ENCODE measurements at places on chromosomes 5 and 9. TPM values are rescaled to one million over a fixed set of nuclear protein-coding genes. Genes with fewer than 3 reads are reported as not detected.

Gene STXBP1
- polyA plus RNA-seq: 42.4 TPM

Gene PCDHB15
- polyA plus RNA-seq: 3.2 TPM

Gene CDC20B
- polyA plus RNA-seq: not detected

Gene SLC34A3
- 0.06 TPM for polyA plus RNA-seq

Gene HSPB3
- polyA plus RNA-seq: 0.17 TPM

Gene SLC36A2
- 0.15 TPM for polyA plus RNA-seq

Gene SUSD3
- 0.93 TPM for polyA plus RNA-seq

Gene BRINP1
- not detected for polyA plus RNA-seq

Gene RAB3C
- polyA plus RNA-seq: 2.7 TPM

Gene C5orf52
- polyA plus RNA-seq: not detected

Gene FRMPD1
- 0.22 TPM for polyA plus RNA-seq

Gene PCDHGA1
- 0.25 TPM for polyA plus RNA-seq

Gene NUDT2
- polyA plus RNA-seq: 34.8 TPM

Gene ZNG1F
- polyA plus RNA-seq: 15.3 TPM

Gene PLAC8L1
- 0.24 TPM for polyA plus RNA-seq

Gene FOXE1
- not detected for polyA plus RNA-seq

Gene LCN1
- not detected for polyA plus RNA-seq

Gene FAF2
- polyA plus RNA-seq: 9.9 TPM

Gene FBN2
- 0.15 TPM for polyA plus RNA-seq

Gene JAKMIP2
- polyA plus RNA-seq: 0.36 TPM

Gene PLEKHG4B
- 0.45 TPM for polyA plus RNA-seq

Gene CARD9
- polyA plus RNA-seq: 0.66 TPM

Gene TMOD1
- polyA plus RNA-seq: 12.1 TPM

Gene CENPH
- polyA plus RNA-seq: 5.2 TPM

Gene SLC36A3
- not detected for polyA plus RNA-seq

Gene RCL1
- polyA plus RNA-seq: 36.5 TPM

Gene TUSC1
- 29.5 TPM for polyA plus RNA-seq

Gene CCDC180
- 4.2 TPM for polyA plus RNA-seq

Gene PCDHA2
- not detected for polyA plus RNA-seq

Gene WNT8A
- not detected for polyA plus RNA-seq

Gene SPINK1
- polyA plus RNA-seq: 136 TPM

Gene RNF183
- 0.25 TPM for polyA plus RNA-seq

Gene WDR55
- polyA plus RNA-seq: 16.9 TPM

Gene PIP5KL1
- 0.22 TPM for polyA plus RNA-seq

Gene SPATA31A7
- polyA plus RNA-seq: not detected

All from adipose tissue (tissue), 3 donors.